Mucosa of gallbladder (tissue), 1 donor: ENCODE measurements at places on chromosomes 7 and 10.

DNA sequence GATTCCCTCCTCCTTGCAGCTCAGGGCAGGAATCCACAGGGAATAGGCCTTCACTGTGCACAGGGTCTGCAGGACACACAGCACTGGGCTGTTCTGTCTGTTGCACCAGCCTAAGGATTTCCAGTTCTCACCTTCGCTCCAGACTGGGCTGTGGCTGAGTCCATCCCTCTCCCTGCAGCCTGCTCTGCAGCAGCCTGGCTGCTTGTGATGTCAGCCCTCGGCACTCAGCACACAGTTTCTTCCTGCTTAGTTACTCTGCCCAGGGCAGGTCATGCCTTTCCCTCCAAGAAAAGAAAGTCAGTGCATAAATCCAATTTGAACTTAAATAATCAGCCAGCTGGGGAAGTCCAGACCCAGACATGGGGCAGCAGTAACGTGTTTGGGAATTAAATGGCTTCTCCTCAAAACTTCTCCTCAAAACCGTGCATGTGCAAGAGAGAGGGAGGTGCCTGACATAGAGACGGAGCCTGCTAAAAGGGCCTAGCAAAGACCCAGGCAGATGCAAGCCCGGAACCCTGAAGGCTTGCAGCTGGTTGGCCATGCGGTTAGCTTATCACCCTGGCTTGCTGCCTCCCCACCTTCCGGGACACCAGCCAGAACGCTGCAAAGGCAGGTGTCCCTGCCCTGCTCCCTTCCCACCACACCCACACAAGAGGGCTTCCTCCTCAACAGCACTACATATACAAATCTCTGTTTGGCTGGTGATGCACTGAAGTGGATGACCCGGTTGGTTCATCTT is 10.9 kb upstream of the GDF2 start:
- peak; percentile 59 for DNase-seq

GRCh38 chr7:127391591-127392181 is 822 bp downstream of the ZNF800 start:
- peak; percentile 18 for DNase-seq

- no peak for DNase-seq
Measured at GRCh38 chr10:9198611-9199010, 1144.1 kb downstream of the GATA3 start.

GRCh38 chr10:7488418-7488829 is 77.6 kb upstream of the SFMBT2 start:
- DNase-seq: peak; percentile 12

- DNase-seq: peak; percentile 94
Measured at GRCh38 chr10:44978570-44979280, at the start of gene DEPP1. Gene DEPP1, minus strand, starts transcription at chr10:44978809. Its CDS starts 779 bp downstream, at chr10:44978030.

DNA sequence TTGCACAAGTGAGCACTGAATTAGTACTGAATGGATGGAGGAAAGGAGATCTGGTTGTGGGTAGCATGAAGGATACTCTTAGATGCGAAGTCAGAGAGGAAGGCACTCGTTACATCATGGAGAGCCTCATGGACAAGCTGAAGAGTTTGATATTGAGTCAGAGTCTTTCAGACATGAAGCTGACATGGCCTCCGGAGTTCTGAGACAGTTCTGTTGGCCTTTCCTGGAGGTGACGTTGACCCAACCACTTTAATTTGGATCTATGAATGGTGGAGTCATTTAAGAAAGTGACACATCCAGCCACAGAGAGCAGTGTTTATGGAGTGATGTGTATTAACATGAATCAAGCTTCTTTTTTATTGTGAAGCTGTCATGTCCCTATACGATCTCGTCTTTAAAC is 286.3 kb upstream of the CDC14C start:
- no peak for DNase-seq

GRCh38 chr10:3776796-3777571 is 8.0 kb downstream of the KLF6 start:
- DNase-seq: peak; percentile 68
